ENCODE measurements at places on chromosomes 4 and X.

- peaks cover 21% of the 10 kb centered on the region for H3K4me1 ChIP-seq
- peaks cover 49% of the 10 kb centered on the region for H3K27me3 ChIP-seq
Observed at GRCh38 chr4:74364652-74365491, at the start of gene EREG. Gene EREG (plus strand): TSS chr4:74365145. CDS start chr4:74365309, 164 bp downstream.

GRCh38 chrX:1242891-1243402 is 25.7 kb upstream of the CSF2RA start:
- peak overlapping the region; percentile 83 for H3K27ac ChIP-seq
- H3K4me3 ChIP-seq: no peak overlapping the region
- no peak for DNase-seq
- H3K36me3 ChIP-seq: no peaks in the 10 kb centered on the region
- H3K4me1 ChIP-seq: peaks cover 6% of the 10 kb centered on the region

DNA sequence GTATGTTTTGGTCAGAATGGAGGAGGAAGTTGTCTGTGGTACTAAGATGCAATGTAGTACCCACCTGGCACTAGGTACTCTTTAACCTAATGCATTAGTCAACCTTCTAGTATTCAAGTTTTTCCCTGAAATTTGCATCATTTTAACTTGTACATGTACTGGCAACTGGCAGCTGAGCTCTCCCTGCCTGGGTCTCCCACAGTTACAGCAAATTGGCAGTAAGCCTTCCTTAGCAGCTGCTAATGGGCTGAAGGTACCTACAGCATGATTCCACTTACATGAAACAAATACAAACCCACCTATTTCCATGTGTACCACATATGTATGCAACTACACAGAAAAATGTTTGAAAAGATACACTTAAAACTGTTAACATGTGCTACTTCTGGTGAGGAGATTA is 8.1 kb upstream of the KLHL2 start:
- H3K36me3 ChIP-seq: no peaks in the 10 kb centered on the region
- H3K4me3 ChIP-seq: no peak overlapping the region
- no peak for DNase-seq
- peaks cover 6% of the 10 kb centered on the region for H3K4me1 ChIP-seq
- no peak overlapping the region for H3K27ac ChIP-seq

DNA sequence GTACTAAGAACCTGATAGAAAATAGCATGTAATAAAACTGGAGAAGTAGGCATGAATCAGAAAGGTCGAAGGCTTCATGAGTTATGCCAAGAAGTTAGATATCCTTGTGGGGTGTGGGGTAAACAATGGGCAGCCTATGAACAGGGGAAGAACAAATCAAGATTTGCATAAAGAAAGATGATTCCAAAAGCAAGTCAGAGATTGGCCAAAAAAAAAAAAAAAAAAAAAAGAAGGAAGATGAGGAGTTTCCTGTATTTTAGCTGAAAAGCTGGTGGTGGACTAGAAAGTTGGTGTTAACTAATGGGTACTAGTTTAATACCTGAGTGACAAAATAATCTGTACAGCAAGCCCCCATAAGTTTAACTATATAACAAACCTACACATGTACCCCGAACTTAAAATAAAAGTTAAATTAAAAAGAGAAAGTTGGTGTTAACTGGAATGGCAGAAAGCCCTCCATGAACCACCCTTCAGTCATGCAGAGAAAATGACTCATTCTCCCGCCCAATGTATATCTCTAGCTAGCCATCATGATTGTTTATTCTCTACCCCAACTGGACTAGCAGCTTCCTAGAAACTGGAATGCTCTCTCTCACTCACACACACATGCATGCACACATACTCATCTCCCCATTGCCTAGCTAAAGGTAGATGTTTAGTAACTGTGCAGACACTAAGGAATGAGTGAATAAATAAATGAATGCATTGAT is 41.7 kb downstream of the ATP11C start:
- no peak for DNase-seq
- H3K27ac ChIP-seq: no peak overlapping the region
- H3K4me1 ChIP-seq: peaks cover 4% of the 10 kb centered on the region
- no peaks in the 10 kb centered on the region for H3K27me3 ChIP-seq
- no peak overlapping the region for H3K4me3 ChIP-seq

Measured in mesothelial cell of epicardium (in vitro differentiated cells).